A172 (cell line): ENCODE measurements at places on chromosomes 4 and X.

DNA sequence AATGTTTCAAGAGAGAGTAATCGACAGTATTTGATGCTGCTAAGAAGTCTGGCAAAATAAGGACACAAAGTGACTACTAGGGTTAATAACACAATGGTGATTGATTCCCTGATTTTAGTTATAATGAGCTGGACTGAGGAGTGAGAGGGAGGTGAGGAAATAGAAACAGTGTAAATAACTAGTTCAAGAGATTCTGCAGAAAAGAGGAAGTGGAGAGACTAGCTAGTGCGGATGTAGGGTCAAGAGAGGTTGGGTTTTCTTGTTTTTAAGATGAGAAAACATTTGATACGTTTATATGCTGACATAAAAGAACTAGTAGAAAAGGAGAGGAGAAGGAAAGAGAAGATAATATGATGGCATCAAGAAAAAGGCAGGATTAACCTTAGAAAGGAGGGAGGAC is 12.2 kb upstream of the TRPC5 start:
- DNase-seq = no peak

DNA sequence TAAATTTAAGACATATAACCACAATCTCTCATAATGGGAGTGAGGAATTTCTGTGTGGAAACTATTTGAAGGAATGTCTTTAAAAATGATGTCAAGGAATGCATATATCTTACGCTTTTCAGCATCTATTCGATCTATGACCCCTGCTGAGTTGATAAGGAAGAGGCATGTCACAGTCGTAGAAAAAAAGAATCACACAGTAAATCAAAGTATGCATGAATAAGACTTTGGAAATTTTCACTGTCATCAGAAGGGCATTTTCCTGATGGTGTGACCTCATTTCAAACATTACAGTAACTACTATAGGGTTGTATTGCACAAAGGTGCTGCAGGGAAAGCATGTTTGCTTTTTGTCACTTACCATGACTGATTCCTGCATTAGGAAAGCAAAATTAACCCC is 41.5 kb downstream of the REELD1 start:
- DNase-seq = peak; percentile 95

GRCh38 chrX:7086384-7086783 is 61.1 kb upstream of the STS start:
- no peak for DNase-seq

GRCh38 chrX:64427787-64428186 is 32.5 kb upstream of the MTMR8 start:
- DNase-seq = no peak

- DNase-seq = no peak
These were observed 510.4 kb downstream of the ANKRD50 start for GRCh38 chr4:124202099-124202498.

GRCh38 chr4:89259301-89260028 is 48.1 kb downstream of the GPRIN3 start:
- no peak for DNase-seq
